ENCODE measurements at places on chromosomes 12 and 14. TPM values are rescaled to one million over a fixed set of nuclear protein-coding genes. Genes with fewer than 3 reads are reported as not detected.

The OR6C2 gene
- not detected for polyA plus RNA-seq

The BICD1 gene
- polyA plus RNA-seq: 15.2 TPM

The TCL1B gene
- polyA plus RNA-seq: 15.8 TPM

The CCDC177 gene
- polyA plus RNA-seq: not detected

Data from B cell (primary cell).